HL-60 (cell line): ENCODE measurements at places on chromosomes 7 and 10.

DNA sequence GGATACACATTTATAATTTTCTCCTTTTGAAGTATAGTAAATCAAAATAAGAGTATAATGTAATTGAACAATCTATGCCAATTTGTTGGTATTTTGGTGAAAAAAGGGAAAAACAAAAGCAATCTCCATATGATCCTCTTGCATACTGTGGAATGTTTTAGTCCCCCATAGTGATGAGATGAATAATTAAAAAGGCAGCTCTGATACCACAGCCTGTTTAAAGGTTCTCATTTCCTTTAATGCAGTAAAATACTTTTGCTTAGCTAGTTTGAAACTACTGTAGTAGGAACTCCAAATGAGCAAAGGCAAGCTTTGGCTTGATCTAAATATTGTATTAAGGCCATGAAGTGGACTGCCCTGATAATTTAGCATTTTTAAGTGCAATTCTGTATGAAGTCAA lies 77.6 kb downstream of the VTI1A start:
- DNase-seq, result no peak

- DNase-seq, result no peak
These were observed 55.4 kb upstream of the MXI1 start for GRCh38 chr10:110151971-110152370.

DNA sequence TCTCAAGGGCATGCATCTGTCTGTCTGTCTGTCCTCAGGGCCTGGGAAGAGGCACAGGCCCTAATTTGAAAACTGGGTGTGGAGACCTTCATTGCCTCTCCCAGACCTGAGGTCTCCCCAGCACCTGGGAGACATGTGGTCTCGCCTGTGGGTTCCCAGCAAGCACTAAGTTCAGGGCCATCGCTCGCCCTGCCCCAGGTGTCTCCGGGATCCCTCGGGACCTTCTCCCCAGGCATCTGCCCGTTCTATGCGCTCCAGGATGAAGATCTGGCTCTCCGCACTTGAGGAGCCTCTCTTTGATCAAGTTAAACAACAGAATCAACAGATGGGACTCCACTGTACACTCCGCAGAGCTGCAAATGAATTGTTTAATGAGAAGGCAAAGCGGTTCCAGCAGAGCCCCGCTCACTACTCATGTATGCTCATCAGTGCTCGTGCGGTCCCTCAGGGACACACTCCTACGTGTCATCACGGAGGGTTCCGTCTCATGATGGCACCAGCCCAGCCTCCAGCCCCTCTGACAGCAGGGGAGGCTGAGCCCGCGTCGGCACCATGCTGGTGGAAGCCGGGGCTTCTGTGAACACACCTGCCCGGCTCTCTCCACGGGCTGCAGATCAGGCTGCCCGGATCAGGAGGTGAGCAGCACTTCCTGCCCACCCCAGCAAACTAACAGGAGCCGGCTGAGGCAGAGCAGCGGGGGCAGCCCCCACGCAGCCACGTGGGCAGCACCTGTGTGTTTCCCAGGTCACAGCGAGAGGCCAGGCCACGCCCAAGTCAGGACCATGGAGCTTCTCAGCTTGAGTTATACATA lies 132.8 kb downstream of the TCERG1L start:
- DNase-seq, result no peak

DNA sequence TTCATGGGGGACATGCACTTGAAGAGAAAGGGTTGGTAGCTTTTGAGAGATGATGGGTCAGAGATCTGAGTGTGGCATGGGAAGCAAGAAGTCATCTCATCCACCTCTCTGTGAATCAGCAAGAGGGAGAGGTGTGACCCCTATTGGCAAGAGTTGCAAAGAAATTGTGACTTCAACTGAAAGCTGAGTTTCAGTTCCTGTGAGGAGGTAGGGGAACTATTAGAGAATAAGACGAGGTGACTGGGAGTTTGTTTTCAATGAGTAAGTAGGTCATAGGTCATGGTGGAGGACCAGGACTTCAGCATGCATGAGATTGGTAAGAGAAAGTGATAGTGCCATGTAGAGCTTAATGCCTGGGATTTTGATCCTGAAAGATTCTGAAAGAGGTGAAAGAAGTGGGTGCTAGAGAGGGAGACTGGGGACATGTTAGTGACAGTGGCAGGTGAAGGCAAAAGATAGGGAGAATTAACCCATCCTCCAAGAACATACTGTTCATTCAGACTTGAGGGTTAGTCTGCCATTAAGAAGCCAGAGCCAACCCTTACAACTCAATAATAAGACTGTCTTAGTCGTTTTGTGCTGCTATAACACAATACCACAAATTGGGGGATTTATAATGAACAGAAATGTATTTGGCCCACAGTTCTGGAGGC lies 75.5 kb upstream of the CAPZA2 start:
- DNase-seq, result peak; percentile 12

GRCh38 chr7:106864298-106865081 lies 592 bp upstream of the PIK3CG start:
- DNase-seq, result no peak

GRCh38 chr7:135712796-135713195 lies 15.2 kb downstream of the SLC13A4 start:
- no peak for DNase-seq

DNA sequence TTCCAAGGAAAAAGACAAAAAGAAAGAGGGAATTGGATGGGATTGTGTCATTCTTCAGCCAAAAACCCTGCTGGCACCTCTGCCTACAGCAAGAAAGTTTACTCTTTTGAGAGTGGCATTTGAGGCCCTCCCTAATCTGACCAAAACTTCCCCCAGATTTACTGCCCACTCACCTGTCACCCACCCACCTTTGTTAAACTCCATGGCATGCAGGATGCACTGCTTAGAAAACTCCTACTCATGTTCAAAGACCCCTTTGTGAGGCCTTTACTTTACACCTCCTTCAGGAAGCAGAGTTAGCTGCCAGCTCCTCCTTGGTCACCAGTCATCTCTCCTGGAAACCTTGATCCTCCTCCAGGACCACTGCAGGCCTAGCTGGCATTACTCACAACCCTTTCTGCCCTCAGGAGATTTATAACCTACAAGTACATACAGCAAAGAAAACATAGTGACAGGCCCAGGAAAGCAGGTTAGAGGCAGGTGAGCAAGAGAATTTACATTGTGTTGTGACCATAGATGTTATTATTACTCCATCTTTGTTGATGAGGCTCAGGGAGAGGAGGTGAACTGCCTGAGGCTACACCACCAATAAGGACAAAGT lies 10.3 kb upstream of the PLAC9 start:
- DNase-seq, result no peak

DNA sequence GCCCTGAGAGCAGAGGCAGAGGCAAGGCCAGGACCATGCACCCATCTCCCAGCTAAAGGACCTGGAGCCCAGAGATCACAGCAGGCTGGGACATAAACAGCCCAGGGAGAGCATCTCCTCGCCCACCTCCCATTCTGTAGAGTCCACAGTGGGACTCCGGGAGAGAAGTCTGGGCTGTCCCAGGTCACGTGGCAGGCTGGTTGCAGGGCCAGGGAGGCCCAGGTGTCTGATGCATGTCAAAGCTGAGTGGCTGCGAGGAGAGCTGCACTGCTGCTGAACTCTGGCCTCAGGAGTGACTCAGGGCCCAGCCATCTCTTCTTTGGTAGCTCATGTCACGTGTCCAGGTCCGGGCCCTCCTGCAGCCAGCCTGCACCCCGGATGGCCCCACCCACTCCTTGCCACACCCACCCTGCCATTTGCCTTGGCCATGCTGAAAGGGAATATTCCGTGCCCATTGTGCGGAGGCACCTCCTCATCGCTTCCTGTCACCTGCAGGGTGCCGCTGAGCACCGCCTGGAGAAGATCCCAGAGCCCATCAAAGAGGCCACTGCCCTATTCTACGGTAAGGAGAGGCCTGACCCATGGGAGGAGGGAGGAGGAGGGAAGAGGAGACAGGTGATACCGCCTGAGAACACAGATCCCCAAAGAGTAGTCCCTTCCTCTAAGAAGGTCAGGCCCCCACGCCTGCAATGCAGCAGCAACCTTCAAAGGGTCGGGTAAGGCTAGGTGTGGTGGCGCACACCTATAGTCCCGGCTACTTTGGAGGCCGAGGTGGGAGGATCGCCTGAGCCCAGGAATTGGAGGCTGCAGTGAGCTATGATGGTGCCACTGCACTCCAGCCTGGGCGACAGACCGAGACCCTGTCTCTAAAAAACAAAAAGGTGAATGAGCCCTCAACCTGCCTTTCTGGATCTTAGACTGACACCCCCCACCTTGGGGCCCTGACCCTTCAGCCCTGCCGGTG lies 12.6 kb upstream of the SH2B2 start:
- no peak for DNase-seq

DNA sequence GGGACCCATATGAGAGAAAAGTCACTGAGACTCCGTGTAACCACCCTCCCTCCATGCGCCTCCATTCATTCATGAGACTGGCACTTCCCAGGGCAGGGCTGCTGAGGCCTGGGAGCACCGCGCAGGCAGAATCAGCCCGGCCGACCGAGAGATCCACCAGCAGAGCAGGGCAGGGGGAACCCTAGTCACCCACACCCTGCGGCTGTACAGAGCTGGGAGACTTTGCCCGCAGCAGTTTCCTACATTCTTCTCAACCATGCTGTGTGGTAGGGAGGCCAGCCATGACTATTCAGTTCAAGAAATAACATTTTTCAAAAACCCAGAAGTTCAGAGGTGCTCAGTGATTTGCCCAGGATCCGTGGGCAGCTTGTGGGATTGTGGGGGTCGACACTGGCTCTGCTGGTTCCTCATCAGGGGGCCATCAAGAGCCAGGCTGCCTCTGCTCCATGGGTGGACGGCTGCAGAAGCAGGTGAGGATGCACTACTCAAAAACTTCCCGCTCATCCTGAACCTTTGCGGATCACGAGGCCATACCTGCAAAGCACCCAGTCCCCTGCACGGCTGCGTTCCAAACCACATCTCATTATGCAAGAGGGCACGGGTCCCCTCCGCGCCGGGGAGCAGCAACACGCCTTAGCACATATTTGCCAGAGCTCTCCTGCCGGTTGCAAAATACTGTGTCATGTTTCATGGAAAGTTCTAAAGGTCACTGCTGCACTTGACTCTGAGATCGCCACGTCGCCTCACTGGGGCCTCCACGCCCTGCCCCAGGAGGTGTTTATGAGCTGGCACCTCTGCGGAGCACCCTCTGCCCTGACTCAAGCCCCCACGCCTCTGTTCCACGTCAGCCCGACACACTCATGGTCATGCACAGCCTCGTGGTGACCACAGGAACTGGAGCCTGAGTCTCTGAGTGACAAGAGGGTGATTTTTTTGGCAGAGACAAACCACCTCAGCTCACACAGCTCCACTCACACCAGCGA lies 132.0 kb downstream of the PRKAG2 start:
- DNase-seq, result peak; percentile 78

DNA sequence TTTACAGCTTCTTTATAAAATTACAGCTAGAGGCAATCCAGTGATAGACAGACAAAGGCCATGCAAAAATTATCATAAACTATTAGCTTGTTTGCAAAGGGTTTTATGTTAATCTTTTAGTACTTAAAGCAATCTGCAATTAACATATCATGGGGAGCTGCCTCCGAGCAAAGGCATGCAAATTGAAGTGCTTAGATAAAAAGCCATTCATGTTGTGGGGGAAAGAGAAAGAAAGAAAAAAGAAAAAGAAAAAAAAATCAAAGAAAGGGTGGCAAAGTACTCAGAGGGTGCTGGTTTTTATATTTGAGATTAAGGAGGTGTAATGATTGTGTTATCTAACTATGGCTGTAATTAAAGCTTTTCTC lies 799.5 kb downstream of the LRMDA start:
- DNase-seq, result no peak

DNA sequence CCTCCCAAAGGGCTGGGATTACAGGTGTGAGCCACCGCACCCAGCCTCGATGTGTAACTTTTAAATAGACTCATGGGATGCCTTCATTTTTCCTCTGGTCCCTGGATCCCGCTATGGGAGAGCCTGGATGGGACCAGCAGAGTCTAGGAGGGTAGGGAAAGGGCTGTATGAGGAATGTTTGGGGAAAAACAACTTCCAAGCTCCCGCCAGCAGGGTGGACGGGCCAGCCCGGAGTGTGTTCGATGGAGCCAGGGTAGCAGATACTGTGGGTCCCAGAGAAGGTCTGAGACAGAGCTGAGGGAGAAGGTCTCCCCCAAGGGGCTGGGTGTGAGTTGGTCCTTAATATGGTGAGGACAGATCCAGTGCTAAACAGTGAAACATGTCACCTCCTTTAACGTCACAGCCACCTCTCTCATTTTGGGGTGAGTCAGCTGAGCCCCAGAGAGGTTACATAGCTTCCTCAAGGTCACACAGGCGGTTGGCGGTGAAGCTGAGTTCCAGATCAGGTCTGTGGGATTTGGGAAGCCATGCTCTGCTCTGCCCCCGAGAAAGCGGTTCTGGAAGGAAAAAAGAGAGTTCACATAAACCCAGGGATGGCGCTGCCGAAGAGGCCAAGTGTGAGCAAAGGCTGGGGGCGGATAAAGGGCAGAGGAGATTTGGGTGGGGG lies 66.4 kb downstream of the MYL10 start:
- DNase-seq, result no peak

DNA sequence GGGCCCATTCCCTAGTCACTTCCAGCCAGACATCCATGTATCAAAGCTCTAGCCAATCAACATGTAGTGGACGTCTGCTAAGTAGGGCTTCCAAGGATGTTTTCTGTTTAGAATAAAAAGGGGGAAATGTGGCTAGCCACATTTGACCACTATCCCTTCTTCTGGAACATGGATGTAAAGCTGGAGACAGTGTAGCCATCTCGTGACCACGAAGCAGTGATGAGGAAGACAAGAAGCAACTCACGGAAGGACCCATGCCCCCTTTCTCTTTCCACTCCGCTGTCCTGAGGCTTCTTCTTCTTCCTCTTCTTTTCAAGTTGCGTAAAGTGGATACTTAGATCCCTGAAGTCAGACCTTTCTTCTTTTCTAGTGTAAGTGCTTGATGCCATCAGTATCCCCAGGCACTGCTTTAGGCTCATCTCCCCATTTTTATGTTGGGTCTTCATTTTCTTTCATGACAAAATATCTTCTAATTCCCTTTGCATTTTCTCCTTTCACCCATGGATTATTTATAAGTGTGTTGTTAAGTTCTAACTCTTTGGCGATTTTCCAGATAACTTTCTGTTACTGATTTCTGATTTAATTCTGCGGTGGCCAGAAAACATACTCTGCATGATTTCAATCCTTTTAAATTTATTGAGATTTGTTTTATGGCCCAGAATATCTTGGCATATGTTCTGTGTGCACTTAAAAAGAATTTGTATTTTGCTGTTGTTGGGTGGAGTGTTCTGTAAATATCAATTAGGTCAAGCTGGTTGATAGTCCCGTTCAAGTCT lies 594.5 kb downstream of the SDK1 start:
- DNase-seq, result no peak

- no peak for DNase-seq
These were observed 108.8 kb upstream of the GSDME start for GRCh38 chr7:24866004-24866615.

GRCh38 chr7:135687466-135687865 lies 25.2 kb downstream of the STMP1 start:
- DNase-seq, result no peak

DNA sequence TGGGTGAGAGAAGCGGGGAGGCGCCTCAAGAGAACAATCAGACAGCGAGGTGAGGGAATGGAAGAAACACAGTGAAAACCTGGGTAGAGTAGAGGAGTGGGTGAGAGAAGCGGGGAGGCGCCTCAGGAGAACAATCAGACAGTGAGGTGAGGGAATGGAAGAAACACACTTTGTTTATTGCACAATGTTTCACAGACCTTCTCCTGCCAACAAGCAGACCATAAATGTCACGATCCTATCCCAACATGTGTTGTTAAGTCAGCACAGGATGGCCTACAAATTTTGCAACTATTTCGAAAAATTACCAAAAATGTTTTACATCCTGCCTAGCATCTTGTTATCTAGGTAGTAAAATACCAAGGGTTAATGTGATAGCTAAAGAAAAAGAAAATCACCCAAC lies 115.3 kb downstream of the JAZF1 start:
- peak; percentile 68 for DNase-seq

GRCh38 chr7:3488829-3489228 lies 187.8 kb downstream of the SDK1 start:
- no peak for DNase-seq

GRCh38 chr10:133318494-133319127 lies 9.9 kb downstream of the ZNF511 start:
- DNase-seq, result peak; percentile 73
